ENCODE measurements at places on chromosomes 16 and 17. TPM values are rescaled to one million over a fixed set of nuclear protein-coding genes. Genes with fewer than 3 reads are reported as not detected.

Gene GPR179
- total RNA-seq = 0.06 TPM

Gene ZPBP2
- 0.14 TPM for total RNA-seq

GRCh38 chr17:41695954-41696757 is 7.5 kb downstream of the EIF1 start:
- peaks cover 21% of the 10 kb centered on the region for H3K4me1 ChIP-seq
- H3K27ac ChIP-seq = peak overlapping the region; percentile 60
- no peak overlapping the region for H3K4me3 ChIP-seq
- H3K36me3 ChIP-seq = peaks cover 15% of the 10 kb centered on the region
- H3K27me3 ChIP-seq = peaks cover 3% of the 10 kb centered on the region

GRCh38 chr17:12230481-12231354 is 210.0 kb downstream of the MAP2K4 start:
- H3K27ac ChIP-seq = no peak overlapping the region
- H3K27me3 ChIP-seq = no peaks in the 10 kb centered on the region
- H3K4me3 ChIP-seq = no peak overlapping the region
- H3K4me1 ChIP-seq = no peaks in the 10 kb centered on the region
- H3K36me3 ChIP-seq = no peaks in the 10 kb centered on the region

DNA sequence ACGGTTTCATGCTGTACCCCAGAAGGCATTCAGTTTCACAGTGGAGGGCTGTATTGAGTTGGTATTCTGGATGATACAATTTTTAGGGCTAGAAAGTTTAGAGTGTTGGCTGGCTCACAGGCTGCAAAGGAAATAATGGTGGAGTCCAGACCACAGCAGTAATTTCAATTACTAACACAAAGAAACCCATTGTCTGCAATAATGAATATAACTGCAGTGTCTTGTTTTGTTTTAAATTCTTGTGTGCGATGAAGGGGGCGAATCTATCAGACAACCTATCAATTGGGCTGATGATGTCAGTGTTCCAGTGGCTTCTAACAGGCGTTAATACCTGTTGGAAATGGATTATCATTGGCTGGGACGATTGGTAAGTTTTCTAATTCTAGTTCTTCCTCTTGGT is 1.5 kb downstream of the SP2 start:
- peak overlapping the region; percentile 91 for H3K27ac ChIP-seq
- peaks cover 30% of the 10 kb centered on the region for H3K4me1 ChIP-seq
- no peak for DNase-seq
- peaks cover 4% of the 10 kb centered on the region for H3K36me3 ChIP-seq

GRCh38 chr17:14304222-14304772 is 3.4 kb downstream of the HS3ST3B1 start:
- DNase-seq = no peak
- peaks cover 15% of the 10 kb centered on the region for H3K27me3 ChIP-seq
- no peak overlapping the region for H3K27ac ChIP-seq
- H3K4me3 ChIP-seq = peak overlapping the region; percentile 19
- peaks cover 4% of the 10 kb centered on the region for H3K36me3 ChIP-seq
- H3K4me1 ChIP-seq = peaks cover 42% of the 10 kb centered on the region

Gene KRTAP3-2
- total RNA-seq = not detected

GRCh38 chr17:77526728-77527350 is 386.1 kb downstream of the SEC14L1 start:
- peaks cover 38% of the 10 kb centered on the region for H3K27me3 ChIP-seq
- no peaks in the 10 kb centered on the region for H3K36me3 ChIP-seq
- peak; percentile 12 for DNase-seq
- peaks cover 2% of the 10 kb centered on the region for H3K4me1 ChIP-seq
- no peak overlapping the region for H3K4me3 ChIP-seq
- no peak overlapping the region for H3K27ac ChIP-seq

- no peaks in the 10 kb centered on the region for H3K4me1 ChIP-seq
- no peak for DNase-seq
- no peaks in the 10 kb centered on the region for H3K36me3 ChIP-seq
- H3K27me3 ChIP-seq = peaks cover 11% of the 10 kb centered on the region
Observed at GRCh38 chr17:7070712-7071111, 9.3 kb downstream of the CLEC10A start.

DNA sequence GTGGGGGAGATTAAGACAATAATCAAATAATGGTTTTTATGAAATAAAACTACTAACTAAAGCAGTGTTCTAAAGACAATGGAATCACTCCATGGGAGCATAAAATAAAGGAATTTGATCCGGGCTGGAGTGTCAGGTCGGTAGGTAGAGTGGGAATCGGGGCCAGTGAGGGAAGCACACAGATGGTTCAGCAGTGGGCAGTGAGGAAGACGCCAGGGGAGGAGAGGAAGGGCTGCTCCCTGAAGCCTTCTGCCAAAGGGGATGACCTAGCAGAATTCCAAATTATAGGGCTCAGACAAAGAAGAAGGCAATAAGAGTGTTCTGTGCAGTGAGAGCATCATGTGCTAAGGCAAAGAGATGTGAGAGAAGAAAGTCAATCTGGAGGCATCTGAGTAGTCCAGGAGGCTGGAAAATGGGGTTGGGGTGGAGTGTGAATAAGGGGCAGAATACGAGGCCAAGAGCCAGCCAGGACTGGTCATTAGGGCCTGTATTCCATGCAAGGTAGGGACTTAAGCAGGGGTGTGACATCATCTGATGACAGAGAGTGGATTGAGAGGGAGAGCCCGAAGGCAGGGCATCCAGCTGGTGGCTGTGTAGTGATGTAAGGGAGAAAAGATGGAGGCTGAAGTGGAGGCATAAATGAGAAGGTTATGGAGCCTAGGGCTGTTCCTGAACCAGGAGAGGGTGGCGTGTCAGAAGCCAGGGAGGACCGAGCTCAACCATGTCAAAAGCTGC is 137.6 kb downstream of the COPRS start:
- DNase-seq = no peak
- no peak overlapping the region for H3K4me3 ChIP-seq
- H3K4me1 ChIP-seq = no peaks in the 10 kb centered on the region
- H3K27ac ChIP-seq = no peak overlapping the region
- no peaks in the 10 kb centered on the region for H3K36me3 ChIP-seq

DNA sequence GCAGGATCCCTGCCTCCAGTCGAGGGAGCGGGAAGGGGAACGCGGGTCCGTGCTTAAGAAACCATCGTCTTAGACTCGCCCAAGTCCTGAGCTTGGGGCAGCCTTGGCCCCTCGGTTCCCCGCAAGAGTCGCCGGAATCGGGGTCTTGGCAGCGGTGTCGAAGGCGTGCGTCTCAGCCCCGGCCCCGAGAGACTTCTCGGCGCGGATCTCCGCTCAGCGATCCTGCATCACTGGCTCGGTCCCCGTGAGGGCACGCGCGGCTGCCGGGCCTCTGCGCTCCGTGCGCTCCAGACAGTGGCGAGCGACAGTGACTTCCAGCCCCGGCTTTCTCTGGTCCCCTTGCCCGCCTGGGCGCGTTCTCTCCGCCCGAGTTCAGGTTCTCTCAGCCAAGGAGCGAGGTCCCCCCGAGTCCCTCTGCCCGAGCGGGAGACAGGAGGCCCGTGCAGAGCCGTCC is 380 bp downstream of the HS3ST3A1 start:
- peaks cover 62% of the 10 kb centered on the region for H3K27me3 ChIP-seq
- no peak overlapping the region for H3K27ac ChIP-seq
- H3K4me3 ChIP-seq = peak overlapping the region; percentile 28
- H3K4me1 ChIP-seq = peaks cover 7% of the 10 kb centered on the region
- DNase-seq = peak; percentile 39

Gene GRB7
- total RNA-seq = 0.37 TPM

- H3K4me3 ChIP-seq = peak overlapping the region; percentile 67
- no peaks in the 10 kb centered on the region for H3K27me3 ChIP-seq
- peak; percentile 62 for DNase-seq
- H3K4me1 ChIP-seq = peaks cover 35% of the 10 kb centered on the region
- peak overlapping the region; percentile 85 for H3K27ac ChIP-seq
Observed at GRCh38 chr17:80743181-80743771, 198.6 kb downstream of the RPTOR start.

- no peak for DNase-seq
- no peak overlapping the region for H3K27ac ChIP-seq
- peaks cover 13% of the 10 kb centered on the region for H3K27me3 ChIP-seq
- no peaks in the 10 kb centered on the region for H3K4me1 ChIP-seq
Observed at GRCh38 chr16:58418601-58419000, 26.3 kb downstream of the GINS3 start.

DNA sequence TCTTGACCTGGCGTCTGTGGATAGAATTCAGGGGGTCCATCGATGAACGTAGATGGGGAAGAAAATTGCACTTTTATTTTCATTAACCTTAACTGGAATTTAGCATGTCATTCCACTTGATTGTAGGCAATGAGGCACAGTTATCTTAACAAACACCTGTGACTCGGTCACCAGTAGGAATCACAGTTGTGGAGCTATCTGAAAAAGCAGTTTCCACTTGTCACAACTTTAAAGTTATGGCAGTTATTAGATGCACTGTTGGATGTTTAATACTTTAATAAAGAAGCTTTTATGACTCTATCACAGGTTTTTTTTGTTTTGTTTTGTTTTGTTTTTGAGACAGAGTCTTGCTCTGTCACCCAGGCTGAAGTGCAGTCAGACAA is 83.7 kb upstream of the LGALS9 start:
- H3K4me1 ChIP-seq = peaks cover 55% of the 10 kb centered on the region
- no peak for DNase-seq
- peak overlapping the region; percentile 77 for H3K4me3 ChIP-seq
- peaks cover 6% of the 10 kb centered on the region for H3K36me3 ChIP-seq

- peak; percentile 51 for DNase-seq
- H3K27ac ChIP-seq = peak overlapping the region; percentile 62
- peaks cover 53% of the 10 kb centered on the region for H3K27me3 ChIP-seq
Observed at GRCh38 chr16:80591071-80591915, 50.5 kb downstream of the DYNLRB2 start.

Gene G6PC1
- not detected for total RNA-seq

DNA sequence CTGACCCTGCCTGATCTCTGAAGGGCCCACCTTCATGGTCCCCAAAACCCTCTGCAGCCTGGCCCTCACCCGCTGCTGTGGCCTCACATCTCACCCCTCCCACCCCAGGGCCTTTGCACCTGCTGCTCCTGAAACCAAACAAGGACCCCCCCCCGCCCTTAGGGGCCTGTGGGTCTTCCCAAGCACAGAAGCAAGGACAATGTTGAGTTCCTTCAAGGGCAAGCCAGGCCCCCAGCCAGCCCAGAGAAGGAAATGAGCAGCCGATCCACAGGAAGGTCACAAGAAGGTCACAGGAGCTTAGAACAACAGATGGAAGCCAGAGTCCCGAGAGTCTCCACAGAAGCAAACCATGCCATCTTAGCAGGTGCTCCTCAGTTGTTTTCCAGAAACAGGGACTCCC is 493 bp upstream of the PDE6G start:
- H3K27ac ChIP-seq = peak overlapping the region; percentile 64
- no peaks in the 10 kb centered on the region for H3K27me3 ChIP-seq
- peak overlapping the region; percentile 32 for H3K4me3 ChIP-seq
- H3K36me3 ChIP-seq = peaks cover 2% of the 10 kb centered on the region
- peaks cover 17% of the 10 kb centered on the region for H3K4me1 ChIP-seq
- no peak for DNase-seq

DNA sequence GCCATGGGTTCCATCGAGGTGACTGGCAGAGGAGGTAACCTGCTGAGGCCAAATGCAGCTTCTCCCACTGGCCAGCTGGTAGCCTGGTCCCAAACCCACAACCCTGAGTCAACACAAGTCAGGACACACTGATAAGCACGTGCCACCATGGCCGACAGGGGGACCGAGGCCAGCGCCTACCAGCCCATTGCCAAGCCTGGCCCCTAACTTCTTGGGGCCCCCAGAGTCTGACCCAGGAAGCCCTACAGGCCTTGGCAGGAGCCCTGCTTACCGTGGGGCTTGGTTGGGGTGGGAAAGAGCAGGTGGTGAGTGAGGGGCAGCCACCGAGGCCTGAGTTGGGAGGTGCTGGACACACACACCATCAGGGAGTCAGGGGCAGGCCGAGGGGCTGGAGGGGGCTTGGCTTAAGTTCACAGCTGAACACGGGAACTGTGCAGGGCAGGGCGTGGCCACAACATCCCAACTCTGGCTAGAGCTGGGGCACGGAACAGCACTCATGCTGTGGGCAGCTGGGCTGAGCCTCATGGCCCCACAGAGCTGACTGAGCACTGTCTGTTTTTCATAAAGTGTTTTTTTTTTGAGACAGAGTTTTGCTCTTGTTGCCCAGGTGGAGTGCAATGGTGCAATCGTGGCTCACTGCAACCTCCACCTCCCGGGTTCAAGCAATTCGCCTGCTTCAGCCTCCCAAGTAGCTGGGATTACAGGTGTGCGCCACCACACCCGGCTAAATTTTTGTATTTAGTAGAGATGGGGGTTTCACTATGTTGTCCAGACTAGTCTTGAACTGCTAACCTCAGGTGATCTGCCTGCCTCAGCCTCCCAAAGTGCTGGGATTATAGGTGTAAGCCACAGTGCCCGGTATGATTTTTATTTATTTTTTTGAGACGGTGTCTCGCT is 5.5 kb downstream of the MRPL28 start:
- peaks cover 3% of the 10 kb centered on the region for H3K27me3 ChIP-seq
- peaks cover 3% of the 10 kb centered on the region for H3K36me3 ChIP-seq
- no peak for DNase-seq
- H3K4me1 ChIP-seq = peaks cover 4% of the 10 kb centered on the region

Gene C16orf86
- total RNA-seq = 5.6 TPM

Gene RTN4RL1
- total RNA-seq = 0.22 TPM

Gene RND2
- total RNA-seq = 0.14 TPM

Gene TEX14
- 0.43 TPM for total RNA-seq

DNA sequence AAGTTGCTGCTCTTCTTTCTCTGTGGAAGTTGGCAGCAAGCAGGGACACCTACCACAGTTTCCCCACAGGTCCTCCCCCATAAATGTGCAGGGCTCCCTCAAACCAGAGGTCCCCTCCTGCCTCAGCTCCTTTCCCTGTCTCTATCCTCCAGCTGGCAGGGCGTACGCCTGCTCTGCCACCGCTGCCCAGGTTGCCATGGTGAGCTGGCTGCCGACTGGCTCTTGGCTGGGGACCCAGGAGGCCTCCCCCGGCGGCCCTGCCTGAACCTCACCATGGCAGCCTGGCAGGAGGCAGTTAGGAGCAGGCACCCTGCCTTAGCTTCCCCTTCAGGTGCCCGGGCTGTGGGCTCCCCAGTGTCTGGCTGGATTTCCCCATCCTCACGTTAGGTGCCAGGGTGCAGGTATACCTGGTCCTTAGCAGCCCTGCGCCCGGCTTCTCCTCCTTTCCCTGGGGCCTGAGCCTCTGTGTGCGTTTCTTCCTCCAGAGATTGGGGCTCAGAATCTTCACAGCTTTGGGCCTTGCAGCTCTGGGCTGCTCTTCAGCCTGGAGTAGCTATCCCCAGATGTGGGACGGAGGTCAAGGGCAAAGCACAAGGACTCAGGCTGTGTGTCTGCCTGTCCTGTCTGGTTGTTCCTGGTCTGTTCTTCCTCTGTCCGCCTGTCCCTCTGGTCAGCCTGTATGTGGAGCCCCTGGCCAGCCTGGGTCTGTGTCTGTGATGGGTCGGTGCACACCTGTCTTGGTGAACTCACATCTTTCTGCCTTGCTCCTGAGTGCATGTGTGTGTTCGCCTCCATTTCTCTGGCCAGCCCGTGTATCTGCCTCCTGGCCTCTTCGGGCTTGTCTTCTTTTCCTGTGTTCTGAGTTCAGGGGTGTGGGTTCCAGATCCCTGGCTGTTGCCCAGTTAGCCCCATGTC is 15.7 kb downstream of the GJD3 start:
- H3K27ac ChIP-seq = peak overlapping the region; percentile 73
- no peaks in the 10 kb centered on the region for H3K27me3 ChIP-seq
- peaks cover 56% of the 10 kb centered on the region for H3K4me1 ChIP-seq

GRCh38 chr16:19196871-19197270 is 28.8 kb downstream of the SYT17 start:
- no peaks in the 10 kb centered on the region for H3K27me3 ChIP-seq
- no peak overlapping the region for H3K4me3 ChIP-seq
- H3K36me3 ChIP-seq = no peaks in the 10 kb centered on the region
- no peak for DNase-seq
